ENCODE measurements at places on chromosomes 2 and 18. TPM values are rescaled to one million over a fixed set of nuclear protein-coding genes. Genes with fewer than 3 reads are reported as not detected.

GRCh38 chr18:58080451-58080850 lies 36.4 kb downstream of the NEDD4L start:
- DNase-seq, result no peak

DNA sequence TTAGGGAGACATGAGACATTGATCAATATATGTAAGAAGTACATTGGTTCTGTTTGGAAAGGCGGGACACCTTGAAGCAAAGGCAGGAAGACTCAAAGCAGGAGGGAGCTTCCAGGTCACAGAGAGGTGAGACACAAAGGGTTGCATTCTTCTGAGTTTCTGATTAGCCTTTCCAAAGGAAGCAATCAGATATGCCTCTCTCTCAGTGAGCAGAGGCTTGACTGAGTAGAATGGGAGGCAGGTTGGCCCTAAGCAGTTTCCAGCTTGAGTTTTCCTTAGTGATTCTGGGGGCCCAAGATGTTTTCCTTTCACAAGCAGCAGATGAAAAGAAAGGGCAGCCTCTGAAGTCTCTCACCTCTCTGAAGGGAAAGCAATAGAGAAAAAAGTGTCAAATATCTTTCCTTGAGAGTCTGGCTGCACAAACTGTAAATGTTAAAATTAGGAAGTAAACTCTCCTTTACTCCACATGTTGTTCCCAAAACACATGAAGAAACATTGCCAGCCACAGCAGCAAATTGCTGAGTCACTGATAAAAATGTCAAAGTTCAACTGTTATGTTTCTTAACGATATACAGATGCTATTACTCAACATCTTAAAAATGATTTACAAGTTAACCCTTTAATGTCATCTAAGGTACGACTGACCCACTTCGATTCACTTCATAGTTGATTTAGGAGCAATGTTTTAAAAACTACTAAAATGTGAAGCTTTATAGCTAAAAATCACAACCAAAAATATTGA lies 40.3 kb downstream of the CYB5A start:
- DNase-seq, result no peak

SLC35F5 gene
- 21.3 TPM for total RNA-seq

KLHL29 gene
- total RNA-seq, result 1.2 TPM

DSC1 gene
- 0.93 TPM for total RNA-seq

Measured in activated naive CD8-positive, alpha-beta T cell treated with anti-CD3 and anti-CD28 coated beads for 36 hours (primary cell).